ENCODE measurements at places on chromosomes 11 and 22. TPM values are rescaled to one million over a fixed set of nuclear protein-coding genes. Genes with fewer than 3 reads are reported as not detected.

- peak; percentile 62 for DNase-seq
Measured at GRCh38 chr11:124762105-124762623, at the start of gene ESAM. TSS of gene ESAM (minus strand) at chr11:124762290. CDS start at chr11:124762154, 136 bp downstream.

The GGT1 gene
- total RNA-seq: 59.4 TPM

DNA sequence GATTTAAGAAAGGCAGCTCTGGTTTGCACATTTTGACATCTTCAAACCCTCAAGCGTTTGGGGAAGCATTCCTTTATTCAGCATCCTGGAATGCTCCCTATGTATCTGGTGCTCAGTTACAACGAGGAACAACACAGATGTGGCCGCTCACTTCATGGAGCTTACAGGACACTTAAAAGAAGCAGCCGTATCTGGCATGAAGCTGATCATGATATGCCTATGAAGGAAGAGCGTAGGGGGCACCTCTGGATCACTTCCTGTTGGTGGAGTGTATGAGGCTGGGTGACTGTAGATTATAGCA lies 72.3 kb upstream of the TP53I11 start:
- DNase-seq: no peak

The GSTP1 gene
- 1,040 TPM for total RNA-seq
